ENCODE measurements at places on chromosomes 2 and 18.

- no peak for DNase-seq
Observed at GRCh38 chr2:37833423-37833822, 91.7 kb upstream of the RMDN2 start.

DNA sequence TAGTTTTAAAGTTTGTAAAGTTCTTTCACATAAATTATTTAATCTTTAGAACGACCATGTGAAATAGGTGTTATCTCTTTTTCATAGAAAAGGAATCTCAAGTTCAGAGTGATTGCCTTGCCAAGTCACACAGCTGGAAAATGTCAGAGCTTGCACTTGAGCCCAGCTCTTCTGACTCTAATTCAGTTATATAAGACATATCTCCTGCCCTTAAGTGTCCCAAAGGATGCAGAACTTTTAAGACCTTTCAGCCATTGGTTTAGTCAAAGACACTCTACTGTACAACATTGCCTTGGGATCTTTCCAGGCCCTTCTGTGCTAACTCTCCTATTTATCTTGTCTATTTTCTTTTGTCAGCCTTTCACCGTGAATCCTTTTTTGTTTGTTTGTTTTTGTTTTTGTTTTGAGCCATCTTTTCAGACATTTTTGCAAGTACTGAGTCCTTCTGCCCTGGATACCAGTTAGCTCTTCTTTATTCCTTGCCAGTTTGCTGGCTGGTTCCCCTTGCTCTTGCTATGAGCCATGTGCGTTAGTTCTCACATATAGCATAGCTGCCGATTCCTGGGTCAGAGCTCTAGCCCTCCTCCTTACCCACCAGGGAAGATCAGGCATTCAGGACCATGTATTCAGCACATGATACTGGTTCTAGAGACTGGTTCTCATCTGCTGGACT is 160.0 kb upstream of the MYO3B start:
- DNase-seq = no peak

DNA sequence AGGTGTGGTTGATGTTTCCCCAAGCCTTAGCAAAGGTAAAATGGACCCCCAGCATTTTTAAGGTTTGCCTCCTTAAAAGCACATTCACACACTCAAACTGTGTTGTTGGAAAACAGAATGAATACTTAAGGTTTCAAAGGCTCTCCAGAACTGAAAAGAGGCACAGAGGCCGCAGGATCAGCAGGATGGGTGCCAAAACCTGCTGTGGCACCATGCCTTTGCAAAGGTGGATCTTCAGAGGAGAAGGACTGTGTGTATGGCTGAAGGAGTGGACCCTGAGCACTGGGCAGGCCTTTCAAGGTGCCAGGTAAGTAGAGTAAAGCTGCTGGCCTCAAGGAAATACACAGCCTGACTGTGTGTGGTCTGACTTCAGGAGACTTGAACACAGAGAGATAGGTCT is 127.3 kb downstream of the XRCC5 start:
- DNase-seq = no peak

DNA sequence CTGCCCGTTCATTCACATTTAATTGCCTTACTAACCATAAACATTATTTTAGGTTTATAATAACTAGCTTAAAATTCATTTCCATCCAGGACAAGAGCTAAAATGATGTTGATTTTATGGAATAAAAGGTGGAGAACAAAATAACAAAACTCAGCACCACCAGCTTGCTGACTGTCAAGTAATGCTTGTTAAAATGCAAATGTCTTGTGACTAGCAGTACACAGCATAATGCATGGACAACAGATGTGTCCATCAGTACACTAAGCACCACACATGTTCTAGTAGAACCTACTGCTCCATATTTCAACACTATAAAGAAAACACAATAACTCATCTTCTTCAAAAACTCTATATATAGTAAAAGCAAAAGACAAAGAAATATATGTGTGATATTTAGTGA is 224.7 kb upstream of the SMAD7 start:
- DNase-seq = no peak

- no peak for DNase-seq
Observed at GRCh38 chr2:189281201-189281600, 101.6 kb upstream of the COL5A2 start.

- DNase-seq = no peak
Observed at GRCh38 chr2:156481312-156481711, 45.1 kb downstream of the GPD2 start.

DNA sequence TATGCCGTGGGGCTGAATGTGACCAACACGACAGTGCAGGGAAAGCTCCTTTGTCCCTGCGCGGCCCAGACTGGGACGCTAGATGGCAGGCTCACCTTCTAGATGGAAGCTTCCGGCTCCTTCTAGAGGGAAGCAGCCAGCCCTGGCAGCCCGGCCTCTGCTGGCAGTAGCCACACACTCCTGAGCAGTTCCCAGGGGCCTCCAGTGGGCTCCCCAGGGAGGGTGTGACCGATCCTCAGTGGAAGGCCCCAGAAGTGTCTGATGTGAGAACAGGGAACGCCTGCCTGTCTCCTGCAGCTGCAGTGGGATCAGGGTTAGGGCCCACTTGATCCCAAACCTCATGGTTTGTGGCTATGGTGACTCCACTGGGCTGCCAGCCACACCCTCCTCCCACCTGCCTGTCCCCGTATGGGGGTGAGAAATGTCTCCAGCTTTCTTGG is 48.5 kb upstream of the LRPPRC start:
- DNase-seq = peak; percentile 60

GRCh38 chr2:213229814-213230213 is 54.5 kb upstream of the SPAG16 start:
- no peak for DNase-seq

GRCh38 chr2:12032398-12032797 is 286.0 kb downstream of the LPIN1 start:
- DNase-seq = no peak

- no peak for DNase-seq
Observed at GRCh38 chr2:217738061-217738460, 264.7 kb downstream of the TNS1 start.

DNA sequence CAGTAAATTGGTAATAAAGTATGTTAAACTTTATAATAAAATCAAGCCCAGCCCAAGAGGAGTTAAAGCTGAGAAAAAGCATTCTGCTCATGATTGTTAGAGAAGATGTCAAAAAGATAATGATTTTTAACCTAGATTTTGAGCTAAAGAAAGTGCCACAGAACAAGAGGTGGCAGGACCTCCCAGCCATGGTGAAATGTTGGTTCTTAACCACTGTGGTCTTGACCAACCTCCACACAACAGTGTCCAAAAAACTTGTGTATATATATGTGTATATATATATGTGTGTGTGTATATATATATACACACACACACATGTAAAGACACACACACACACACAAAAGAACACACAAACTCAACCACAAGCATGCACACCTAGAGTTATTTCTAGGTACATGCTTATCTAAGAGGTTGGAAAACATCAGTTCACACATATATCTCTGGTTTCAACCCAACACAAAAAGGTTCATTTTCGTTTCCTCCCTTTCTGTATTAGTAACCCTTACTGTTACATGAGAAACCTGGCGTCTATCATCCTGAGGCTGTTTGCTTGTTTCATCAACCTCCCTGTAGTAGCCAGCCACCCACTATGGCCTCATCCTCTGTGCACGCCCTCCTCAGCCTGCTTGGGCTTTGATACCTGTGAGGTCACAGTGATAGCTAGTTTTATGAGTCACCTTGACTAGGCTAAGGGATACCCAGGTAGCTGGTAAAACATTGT is 631.8 kb upstream of the ID2 start:
- DNase-seq = no peak

DNA sequence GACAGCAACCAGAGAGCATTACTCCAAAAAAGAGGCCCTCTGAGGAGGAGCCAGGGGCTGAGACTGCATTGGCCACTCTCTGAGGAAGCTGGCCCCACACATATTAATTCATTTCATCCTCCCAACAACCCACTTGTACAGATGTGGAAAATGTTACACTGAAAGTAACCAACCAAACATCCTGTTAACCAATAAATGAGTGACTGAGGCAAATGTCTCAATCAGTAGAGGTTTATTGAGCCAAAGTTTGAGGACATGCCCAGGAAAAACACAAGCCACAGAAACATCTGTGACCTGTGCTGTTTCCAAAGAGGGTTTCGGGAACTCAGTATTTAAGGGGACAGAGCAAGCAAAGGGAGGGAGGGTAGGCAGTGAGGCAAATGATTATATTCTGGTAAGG is 53.0 kb downstream of the SKA1 start:
- no peak for DNase-seq

DNA sequence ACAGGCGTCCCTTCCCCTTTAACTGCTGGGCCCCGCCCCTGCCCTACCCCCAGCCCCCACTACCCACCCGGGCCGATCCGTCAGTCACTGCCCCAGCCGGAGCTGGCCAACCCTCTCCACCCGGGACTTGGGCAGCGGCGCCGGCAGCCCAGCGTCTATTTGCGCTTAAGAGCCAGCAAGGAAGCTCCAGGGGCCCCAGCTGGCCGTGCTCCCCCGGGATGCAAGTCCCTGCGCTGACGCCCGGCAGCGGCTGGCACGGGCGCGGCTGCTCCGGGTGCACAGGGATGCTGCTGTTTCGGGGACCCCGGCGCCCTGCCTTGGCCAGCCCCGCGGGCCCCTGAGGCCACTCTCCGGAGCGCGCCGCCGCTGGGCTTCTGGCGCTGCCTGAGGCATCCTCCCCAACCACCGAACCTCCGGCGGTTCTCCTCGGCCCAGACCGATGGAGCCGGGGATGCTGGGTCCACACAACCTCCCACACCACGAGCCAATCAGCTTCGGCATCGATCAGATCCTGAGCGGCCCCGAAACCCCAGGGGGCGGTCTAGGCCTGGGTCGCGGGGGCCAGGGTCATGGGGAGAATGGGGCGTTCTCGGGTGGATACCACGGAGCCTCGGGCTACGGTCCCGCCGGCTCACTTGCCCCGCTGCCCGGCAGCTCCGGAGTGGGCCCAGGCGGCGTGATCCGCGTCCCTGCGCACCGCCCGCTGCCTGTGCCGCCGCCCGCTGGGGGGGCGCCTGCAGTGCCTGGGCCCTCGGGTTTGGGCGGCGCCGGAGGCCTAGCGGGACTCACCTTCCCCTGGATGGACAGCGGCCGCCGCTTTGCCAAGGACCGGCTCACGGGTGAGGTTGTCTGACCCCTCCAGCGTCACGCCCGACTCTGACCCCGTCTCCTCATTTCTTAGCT is at the start of gene TLX2:
Gene TLX2, plus strand, starts transcription at position 83 of the 903 bp plus-strand sequence. Its CDS starts 357 bp downstream, at position 440.
- no peak for DNase-seq

DNA sequence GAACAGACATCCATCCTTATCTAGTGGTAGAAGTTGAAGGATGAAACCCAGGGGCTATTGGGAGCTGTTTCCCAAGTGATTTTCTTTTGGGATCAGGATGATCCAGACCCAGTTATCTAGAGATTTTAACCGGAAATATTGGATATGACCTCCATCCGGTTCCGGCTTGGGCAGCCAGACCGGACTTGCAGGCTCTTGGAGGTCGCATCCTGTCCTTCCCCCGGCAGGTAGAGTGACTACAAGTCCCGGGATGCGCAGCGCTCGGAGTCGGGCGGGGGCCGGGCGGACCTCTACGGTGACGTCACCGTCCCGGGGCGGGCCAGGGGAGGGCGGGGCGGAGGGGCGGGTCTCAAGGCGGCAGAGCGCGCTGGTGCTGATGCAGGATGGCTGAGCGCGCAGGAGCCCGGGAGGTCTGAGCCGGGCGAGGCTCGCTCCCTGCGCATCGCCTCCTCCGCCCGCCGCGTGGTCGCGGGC is at the start of gene KIF5C:
Gene KIF5C, plus strand, starts transcription at position 360 of the 474 bp plus-strand sequence. CDS start 391 bp downstream, outside the sequence.
- peak; percentile 83 for DNase-seq

DNA sequence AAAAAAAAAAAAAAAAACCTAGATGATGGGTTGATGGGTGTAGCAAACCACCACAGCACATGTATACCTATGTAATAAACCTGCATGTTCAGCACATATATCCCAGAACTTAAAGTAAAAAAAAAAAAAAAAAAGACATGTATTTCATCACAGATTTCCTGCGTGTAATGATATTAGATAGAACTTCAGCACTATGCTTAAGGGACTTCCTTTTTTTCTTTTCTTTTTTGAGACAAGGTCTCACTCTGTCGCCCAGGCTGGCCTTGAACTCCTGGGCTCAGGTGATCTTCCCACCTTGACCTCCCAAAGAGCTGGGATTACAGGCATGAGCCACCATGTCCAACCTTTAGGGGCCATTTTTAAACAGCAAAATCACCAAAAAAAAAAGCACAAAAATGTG is 42.0 kb downstream of the NEURL3 start:
- no peak for DNase-seq

DNA sequence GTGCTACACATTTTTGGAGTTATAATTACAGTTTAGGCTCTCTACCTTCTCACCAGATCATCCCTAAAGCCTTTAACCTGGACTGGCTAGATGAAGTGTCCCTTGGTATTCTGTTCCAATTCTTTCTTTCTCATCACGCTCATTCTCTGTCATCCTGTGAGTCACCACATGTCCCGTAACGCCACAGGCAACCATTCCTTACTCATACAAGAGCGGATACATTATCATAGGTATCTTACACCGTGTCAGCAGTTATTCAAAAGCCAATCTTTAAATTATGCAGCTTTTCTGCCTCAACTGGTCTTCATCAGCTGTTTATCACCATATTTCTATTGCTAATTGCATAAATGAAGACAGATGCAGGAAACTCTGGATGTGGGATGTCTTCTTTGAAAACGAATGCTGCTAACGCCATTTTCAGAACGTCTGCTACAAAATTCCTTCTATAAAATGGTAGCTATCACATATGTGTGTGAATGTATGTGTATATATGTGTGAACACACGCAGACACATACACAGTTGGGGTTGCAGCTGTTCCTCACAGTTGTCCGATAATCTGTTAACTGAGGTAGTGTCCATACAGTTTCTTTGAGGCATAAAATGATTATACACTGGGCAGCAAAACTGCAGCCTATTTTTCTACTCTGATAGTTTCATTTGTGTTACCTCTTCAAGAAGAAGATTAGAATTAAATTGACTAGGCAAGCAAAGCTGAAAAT is 47.9 kb downstream of the EML6 start:
- no peak for DNase-seq

DNA sequence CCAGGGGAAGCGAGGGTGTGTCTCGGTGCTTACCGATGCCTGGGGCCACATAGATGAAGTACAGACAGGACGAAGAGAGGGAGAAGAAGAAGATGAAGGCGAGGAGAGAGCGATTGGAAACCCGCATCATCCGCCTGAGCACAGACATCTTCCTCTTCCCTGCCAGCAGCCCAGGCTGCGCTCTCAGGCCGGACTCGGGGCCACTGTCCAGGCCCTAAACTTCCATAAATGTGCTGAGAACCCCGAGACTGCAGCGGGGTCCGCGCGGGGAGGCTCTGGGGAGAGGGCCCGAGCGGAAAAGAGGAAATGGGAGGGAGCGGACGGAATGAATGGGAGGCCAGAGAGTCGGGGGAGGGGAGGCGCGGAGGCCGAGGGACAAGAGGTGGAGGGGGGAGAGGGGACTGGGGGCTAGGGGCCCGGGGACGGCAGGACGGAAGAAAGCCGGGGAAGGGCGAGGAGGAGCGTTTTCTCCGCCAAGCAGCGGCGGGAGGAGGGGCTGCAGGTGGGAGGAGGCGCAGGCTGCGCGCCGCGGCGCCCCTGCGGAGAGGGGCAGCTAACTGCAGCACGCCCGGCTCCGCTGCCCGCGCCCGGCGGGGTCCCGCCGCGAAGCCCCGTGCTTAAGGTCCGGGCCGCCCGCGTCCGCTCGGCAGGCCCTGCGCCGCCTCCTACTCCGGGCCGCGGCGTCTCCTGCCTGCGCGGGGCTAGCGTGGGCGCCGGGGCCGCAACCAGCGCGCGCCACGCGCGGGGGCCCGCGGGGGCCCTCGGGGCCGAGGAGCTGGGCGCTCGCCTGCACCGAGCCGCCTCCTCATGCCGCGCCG is at the start of gene B4GALT6:
Gene B4GALT6, minus strand, starts transcription at position 303 of the 818 bp plus-strand sequence. Its CDS starts 155 bp downstream, at position 148.
- no peak for DNase-seq
